ENCODE measurements at places on chromosomes 13 and 19.

DNA sequence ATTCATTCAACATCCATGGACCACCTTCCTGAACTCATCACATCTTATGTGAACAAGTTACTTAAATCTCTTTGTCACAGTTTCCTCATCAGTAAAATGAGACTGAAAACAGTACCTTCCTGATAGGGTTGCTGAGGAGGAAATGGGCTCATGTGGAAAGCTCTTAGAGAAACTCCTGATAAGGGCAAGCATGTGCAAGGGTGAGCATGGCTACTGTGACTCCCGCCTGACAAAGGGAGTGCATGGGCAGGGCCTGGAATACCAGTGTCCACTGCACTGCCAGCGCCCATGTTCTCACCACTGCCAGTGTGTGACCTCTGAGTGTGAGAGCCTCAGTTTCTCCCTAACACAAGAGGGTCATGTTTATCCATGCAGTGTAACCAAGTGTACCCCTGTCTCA lies 27.3 kb upstream of the IL17D start:
- DNase-seq, result no peak

DNA sequence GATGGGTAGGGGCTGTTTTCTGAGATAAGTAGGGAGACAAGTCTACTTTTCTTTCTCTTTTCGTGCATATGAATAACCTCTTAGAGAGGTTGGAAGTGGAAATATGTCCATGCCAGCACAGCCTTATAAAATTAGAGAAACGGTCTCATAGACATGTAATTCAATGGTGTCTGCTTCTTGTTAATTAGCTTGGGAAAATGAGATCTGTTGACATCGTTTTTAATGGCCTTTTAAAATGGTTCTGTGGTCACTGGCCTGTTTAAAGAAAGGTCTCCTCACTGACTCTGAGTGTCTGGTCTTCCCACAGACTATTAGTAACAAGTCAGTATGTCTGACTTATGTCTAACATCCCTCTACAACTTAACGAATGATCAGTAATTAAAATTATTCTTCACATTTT lies 487.1 kb downstream of the SLITRK6 start:
- no peak for DNase-seq

DNA sequence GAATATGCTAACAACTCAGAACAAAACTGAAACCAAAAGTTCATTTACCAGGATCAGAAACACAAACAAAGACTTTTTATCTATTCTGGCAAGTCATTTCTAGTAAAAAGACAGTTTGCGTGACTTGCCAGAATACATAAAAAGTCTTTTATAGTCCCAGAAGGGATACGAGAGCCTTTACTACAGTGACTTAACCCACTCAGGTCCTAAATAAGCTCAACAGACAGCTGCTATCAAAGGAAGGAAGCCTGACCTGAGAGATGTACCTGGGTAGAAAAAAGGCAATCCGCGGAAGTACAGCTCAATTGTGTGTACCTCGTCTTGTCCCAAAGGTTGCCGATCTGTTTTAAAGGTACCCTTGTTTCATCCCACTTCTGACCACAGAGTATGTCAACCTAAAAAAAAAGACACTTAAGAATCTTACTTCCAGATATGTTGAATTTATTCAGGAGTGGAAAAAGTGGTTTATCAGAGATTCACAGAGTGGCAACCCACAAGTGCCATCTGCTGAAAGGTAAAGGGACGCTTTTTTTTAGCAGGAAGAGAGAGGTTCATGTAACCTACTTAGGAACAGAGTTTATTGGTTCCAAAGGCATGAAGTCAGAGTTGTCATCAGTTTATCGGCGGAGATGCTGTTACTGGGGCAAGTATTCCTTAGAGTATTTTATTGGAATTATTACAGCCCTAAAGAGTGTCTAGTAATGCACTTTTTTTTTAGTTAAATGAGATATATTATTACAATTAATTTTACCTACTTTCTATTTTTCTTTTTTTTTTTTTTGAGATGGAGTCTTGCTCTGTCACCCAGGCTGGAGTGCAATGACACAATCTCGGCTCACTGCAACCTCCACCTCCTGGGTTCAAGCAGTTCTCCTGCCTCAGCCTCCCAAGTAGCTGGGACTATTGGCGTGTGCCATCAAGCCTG lies 69.7 kb upstream of the C1QTNF9B start:
- DNase-seq, result no peak

GRCh38 chr19:23946569-23946968 lies 31.9 kb downstream of the ZNF726 start:
- DNase-seq, result peak; percentile 1

DNA sequence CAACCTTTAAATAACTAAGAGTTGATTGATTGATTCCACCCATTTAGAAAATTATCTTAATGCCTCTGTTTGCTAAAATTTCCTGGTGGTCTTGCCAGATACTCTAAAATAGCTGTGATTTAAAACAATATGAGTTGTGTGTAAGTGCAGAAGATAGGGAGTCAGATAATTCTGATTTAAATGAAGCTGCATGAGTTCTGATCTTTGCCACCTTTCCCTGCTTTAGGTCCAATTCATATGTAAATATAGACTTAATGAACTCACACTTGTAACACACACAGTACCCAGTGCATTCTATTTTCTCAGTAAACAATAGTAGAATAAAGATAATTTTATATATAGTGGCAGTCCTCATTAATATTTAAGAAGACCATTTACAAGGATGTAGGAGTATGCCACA lies 981.8 kb downstream of the SLITRK1 start:
- no peak for DNase-seq

GRCh38 chr19:42114412-42114811 lies 17.8 kb downstream of the POU2F2 start:
- DNase-seq, result no peak

- no peak for DNase-seq
Measured at GRCh38 chr13:55001881-55002280, 1973.3 kb downstream of the OLFM4 start.

DNA sequence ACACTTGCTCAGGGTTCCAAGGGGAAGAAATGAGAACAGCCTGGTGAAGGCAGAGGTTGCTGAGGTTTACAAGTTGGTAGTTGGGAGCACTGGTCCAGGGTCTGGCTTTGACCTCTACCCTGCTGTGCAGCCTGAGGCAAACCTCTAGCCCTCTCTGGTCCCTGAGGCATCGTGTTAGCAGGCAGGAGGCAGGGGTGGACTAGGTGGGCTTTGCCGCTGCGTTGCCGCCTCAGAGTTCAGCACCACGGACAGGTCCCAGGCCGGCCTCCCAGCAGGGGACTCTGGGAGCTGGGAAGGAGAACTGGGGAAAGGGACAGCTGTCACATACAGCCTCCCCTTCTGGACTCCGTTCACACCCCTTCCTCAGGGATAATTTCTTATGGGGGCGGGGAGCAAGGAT lies 3.1 kb downstream of the NCAN start:
- DNase-seq, result no peak

DNA sequence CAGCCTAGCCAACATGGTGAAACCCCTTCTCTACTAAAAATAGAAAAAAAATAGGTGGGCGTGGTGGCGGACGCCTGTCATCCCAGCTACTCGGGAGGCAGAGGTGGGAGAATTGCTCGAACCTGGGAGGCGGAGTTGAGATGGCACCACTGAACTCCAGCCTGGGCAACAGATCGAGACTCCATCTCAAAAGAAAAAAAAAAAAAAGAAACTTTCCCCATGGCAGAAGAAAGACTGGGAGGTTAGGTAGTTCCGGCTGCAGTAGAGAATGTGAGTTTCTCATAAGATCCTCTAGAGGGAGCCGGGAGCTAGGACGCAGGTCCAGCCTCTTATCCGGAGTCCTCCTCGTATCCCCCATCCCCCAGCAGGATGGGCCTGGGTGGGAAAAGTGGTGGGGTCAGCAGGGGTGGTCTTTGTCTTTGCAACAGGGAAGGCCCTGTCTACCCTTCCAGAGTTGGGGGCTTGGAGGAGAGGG lies 13.2 kb upstream of the CREB3L3 start:
- DNase-seq, result no peak

DNA sequence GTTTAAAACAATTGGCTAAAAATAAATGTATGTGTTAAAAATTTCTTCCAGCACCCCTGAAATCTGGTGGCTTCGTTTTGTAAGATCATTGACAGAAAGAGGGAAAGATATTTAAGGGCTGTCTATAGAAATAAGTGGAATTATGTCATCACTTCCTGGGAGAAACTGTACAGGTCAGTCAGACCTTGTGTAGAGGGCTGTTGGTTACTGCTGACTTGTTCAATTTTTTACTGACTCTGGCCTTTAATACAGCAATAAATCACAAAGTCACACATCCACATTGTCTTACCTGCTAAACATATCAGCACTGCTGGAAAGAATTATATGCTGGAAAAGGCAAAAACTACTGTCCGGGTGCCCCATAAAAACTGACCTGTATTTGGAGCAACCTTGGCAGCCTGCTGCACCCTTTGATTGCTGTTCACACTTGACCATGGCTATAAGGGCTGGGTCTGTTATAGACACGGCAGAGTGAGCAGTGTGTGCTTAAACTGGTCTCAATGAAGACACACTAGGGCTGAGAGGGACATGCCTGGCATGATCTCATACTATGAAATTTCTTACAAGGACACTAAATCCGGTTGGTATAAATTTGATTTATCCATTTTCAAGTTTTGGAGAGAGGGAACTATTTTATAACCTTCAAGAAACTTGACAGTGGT lies 162.1 kb downstream of the NHLRC3 start:
- no peak for DNase-seq

- DNase-seq, result no peak
Measured at GRCh38 chr19:5341448-5341820, 822 bp upstream of the PTPRS start.
